Memory B cell (primary cell): ENCODE measurements at places on chromosomes 5 and 9.

GRCh38 chr9:126703002-126703865 lies 89.5 kb downstream of the LMX1B start:
- no peak for DNase-seq

DNA sequence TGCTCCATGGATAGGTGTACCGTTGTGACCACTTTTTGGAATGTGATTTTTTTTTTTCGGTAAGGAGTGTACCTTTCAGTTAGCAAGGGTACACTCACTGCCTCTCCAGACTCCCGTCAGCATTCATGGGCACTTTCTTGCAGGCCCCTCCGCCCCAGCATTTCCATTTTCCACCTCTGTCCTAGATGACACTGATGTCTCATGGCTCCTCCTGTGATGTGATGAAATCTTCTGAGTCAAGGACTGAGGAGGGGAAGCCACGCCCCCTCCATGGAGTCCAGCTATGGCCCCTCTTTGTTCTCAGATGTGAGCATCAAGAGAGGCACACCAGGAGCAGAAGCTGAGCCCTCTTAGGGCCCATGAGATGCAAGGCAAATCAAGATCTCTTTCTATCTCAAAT lies 61.8 kb downstream of the CTSL start:
- no peak for DNase-seq

DNA sequence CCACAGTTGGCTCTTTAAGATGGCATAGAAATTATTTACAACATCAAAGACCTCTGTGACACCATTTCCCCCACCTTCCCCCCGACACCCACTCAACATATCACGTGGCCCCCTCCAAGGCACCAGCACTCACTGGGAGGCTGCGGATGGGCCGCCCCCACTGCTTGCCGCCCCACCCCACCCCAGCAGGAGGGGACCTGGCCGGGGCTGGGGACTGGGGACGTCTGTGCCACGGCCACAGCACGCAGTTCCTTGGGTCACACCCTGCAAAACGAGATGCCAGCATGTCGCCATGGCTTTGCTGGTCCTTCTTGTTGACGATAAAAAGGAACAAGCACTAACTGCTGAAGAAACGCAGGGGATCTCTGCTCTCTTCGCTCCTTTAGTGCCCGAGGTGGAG lies 257.4 kb upstream of the NFIL3 start:
- no peak for DNase-seq

DNA sequence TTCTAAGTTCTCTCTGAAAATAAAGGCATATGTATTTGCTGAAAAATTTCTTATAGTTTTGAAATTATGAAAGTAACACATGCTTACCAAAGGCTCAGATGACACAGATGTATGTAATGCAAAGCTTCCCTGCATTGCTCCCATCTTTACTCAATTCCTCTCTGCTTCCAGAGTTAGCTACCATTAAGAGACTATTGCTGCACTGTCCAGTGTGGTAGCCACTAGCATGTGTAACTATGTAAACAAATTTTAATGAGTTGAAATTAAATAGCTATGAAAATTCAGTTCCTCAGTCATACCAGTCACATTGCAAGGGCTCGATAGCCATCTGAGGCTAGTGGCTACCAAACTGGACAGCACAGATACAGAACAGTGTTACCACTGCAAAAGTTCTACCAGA lies 17.9 kb downstream of the FRMD3 start:
- no peak for DNase-seq

DNA sequence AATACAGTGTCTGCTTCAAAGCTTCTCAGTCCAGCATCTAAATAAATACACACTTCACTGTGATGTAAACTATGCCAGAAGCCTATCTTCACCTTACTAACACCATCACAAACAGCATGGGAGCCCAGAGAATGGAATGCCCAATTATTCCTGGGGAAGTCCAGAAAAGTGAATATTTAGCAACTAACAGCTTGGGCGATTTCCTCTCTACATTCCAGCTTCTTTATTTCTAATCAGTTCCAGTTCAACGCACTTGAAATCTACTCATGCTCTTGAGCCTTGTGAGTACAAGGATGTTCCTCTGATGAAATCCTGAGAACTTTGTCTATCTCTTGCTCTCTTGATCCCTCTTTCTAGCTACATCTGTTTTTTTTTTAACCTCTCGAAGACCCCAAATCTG lies 100.4 kb upstream of the C9orf72 start:
- DNase-seq, result no peak

- DNase-seq, result no peak
Observed at GRCh38 chr9:29212397-29213387, 1639.4 kb upstream of the C9orf72 start.

- DNase-seq, result peak; percentile 24
Observed at GRCh38 chr5:60538426-60538825, 161.5 kb downstream of the DEPDC1B start.

GRCh38 chr5:123907349-123907748 lies 395.4 kb downstream of the CSNK1G3 start:
- no peak for DNase-seq

GRCh38 chr5:93096561-93096960 lies 484.5 kb downstream of the NR2F1-AS1 start:
- DNase-seq, result no peak

DNA sequence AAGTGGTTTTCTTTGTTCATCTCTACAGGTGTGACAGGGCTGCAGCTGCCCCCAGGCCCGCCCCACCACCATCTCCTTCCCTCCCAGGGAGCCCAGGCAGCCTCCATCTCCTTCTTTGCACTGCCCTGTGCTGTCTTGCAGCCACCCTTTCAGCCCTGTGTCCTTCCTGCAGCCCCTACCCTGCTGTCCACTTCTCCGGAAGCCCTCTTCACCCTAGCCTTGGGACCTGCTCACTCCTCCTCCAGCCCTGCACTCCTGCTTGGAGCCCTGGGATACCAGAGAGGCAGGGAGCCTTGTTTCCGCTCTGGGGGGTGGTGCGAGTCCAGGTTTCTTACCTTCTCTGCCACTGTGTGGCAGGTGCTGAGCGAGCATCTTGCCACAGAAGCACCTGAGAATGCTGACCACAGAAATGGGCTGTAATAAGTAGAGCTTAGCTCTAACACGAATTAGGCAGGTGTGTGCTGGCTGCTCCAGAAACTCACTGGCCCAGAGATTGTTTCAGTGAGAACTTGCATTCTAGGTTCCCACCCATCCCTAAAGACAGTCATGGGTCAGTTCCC lies 51.3 kb upstream of the GADD45G start:
- no peak for DNase-seq

DNA sequence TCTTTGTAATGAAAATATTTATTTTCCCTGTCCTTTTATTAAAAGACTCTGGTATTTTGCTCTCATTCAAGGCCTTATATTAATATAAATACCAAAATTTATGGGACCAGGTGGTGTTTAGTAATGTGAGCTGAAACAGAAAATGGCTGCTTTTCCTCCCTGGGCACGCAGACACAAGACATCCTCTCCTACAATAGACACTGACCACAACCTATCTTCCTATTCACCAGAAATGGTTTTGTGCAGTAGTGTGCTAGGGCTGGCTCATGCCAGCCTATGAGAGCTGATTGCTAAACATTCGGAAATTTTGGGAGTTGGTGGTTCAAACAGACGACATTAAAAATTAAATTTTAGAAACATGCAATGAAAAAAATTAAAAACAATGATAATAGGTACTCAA lies 338.2 kb downstream of the BNC2 start:
- no peak for DNase-seq

DNA sequence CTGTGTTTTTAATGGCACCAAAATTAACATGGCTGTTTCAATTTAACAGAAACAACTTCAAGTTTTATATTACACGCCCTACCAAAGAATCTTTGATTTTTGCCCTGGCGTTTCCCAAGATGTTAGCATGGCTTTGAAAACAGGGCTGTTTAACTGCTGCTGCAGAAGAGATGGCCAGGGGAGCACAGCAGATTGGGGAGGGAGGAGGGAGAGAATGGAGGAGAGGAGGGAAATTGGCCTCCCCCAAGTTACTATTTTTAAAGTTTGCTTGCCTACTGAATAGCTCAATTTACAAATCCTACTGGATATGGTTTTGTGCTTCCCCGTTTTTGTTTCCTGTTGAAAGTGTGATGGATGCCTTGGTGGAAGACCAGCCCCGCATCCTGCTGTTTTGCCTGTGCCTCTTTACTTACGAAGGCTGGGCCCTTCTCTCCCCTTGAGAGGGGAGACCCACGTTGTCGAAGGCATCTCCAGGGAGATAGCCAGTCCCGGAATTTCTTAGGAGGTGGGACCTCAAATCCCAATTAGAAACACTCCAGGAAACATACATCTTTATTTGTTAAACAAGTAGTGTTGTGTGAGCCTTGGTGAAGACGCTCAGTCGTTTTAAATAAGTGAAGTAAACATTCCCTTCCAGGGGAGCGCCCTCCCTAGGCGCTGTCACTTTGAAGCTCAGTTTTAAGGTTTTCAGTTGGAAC lies 98.6 kb downstream of the AOPEP start:
- no peak for DNase-seq

DNA sequence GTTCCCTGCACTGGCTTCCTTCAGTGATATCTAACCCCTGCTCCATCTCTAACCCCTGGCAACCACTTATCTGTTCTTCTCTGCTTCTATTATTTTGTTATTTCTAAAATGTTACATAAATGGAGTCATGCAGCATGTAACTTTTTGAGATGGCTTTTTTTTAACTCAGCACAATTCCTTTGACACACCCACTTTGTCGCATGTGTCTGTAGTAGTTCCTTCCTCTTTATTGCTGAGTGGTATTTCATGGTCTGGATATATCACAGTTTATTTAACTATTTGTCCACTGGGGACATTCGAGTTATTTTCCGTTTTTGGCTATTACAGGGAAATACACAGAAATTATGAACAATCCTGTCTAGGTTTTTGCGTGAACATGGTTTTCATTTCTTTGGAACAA lies 200.2 kb downstream of the TRIO start:
- DNase-seq, result no peak

GRCh38 chr9:23707249-23707648 lies 118.8 kb downstream of the ELAVL2 start:
- no peak for DNase-seq

DNA sequence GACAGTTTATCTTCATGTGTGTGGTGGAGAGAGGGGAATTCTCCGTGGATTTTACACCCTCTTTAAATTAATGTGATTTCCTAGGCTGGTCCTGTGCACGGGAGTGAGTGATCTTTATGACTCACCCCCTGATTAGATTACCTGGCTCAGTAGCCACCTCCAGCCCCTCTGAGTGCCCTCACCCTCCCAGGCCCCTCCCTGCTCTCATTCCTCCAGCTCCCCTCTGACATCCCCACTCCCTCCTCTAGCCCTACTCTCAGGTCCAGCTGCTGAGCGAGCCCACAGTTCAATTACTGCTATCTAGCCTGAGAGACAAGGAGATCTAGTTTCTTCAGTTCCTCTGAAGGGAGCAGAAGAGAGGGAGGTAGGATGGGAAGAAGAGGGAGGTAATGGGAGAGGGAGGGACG lies 61.8 kb upstream of the ARAP3 start:
- no peak for DNase-seq

DNA sequence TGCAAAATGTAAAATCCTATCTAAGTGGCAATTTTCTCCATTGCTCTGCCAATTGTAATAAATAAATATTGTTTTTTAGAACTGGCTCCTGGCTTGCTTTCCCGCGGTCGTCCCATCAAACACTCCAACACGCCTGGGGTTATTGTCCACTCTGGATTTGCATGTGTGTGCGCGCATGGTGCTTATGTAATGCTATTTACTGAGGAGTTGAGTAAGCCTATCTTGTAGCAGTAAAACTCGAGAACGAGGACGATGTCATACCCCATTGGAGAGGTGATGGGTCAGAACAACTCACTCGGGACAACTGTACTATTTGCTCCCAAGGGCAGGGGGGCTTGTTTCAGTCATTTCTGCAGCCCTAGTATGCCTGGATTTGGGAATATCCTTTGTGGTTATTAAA lies 220.9 kb downstream of the PAX5 start:
- no peak for DNase-seq

GRCh38 chr9:103928442-103928841 lies 165.7 kb upstream of the SMC2 start:
- DNase-seq, result no peak

GRCh38 chr5:58274191-58274590 lies 185.7 kb downstream of the PLK2 start:
- DNase-seq, result no peak

- no peak for DNase-seq
Observed at GRCh38 chr9:80842389-80842788, 847.0 kb downstream of the TLE1 start.

- DNase-seq, result no peak
Observed at GRCh38 chr5:40383749-40384651, 295.7 kb upstream of the PTGER4 start.

DNA sequence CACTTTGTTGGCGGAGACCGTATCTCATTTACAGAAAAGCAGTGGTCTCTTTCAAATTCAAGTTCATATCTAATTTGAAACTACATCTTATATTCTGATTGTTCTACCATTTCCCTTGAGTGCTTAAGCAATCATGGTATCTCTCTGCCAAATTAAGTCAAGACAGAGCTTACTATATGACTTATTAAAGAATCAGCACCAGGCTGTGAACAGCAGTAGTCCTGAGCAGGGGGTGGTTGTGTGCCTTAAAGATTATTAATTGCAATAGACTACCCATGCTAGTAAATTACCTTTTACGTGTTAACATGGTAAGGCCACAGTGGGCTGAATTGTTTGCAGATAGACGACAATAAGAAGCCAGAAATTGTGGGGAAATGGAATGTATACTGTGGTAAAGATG lies 21.5 kb downstream of the SNCAIP start:
- no peak for DNase-seq

- DNase-seq, result no peak
Observed at GRCh38 chr9:99353408-99353807, 131.3 kb downstream of the SEC61B start.

DNA sequence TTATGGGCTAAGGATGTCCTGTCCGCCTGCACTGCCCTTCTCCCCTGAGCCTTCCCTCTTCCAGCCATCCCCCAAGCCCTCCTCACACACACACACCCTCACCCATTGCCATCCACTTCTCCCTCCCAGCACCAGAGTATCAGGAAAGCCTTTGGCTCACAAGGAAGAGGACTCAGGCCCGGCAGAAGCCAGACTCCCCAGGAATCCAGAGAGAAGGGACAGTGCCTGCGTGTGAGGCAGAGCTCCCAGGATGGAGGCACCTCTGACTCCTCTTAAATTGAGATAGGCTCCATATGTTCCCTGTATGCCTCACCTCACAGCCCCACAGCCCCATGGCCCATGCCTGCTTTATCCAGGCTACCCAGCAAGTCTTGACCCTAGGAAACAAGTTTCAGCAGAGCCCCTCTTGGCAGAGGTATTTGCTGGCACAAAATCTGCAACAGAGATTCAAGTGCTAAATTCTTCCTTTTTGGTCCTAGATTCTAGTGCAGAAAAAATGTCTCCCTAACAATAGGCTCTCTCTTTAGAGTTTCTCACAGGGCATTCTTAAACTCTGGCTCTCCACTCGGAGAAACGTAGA lies 761 bp downstream of the IL17B start:
- DNase-seq, result no peak

- no peak for DNase-seq
Observed at GRCh38 chr9:18405240-18405639, 68.7 kb upstream of the ADAMTSL1 start.

GRCh38 chr9:124308606-124309491 lies 51.1 kb downstream of the NEK6 start:
- DNase-seq, result no peak
